ENCODE measurements at places on chromosomes 7 and 10. TPM values are rescaled to one million over a fixed set of nuclear protein-coding genes. Genes with fewer than 3 reads are reported as not detected.
A peak's percentile ranks its signal among the peaks of the same experiment; 100 is the strongest.

DNA sequence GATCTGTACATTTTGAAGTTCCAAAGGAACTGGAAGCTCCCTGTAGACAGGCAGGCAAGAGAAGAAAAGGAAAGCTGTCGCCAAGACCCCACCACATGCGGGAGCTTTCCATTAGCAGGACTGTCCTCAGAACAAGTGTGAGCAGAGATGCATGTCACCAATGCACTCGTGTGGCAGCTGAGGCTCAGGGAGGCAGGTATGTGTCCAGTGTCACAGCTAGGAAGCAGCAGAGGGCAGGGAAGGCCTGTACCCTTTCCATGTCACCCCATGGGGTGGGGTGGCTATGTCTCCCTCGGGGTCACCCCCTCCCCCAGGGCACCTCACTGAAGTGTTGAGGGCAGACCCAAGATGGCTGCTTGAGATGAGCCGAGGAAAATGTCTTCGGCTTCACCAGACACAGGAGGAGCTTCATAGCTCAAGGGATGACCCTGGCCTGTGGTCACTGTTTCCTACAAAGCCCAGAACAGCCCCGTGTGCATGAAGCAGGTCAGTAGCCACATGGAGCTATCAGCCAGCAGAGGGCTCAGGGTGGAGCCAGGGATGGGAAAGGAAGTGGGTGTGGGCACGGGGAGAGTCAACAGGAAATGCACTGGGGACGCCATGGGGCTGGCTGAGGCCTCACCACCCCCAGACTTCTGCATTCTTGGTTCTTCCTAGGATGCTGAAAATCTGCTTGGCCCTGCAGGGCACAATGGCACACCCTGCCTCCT, 96.6 kb downstream of the FAM53B start:
- DNase-seq, result peak; percentile 75

GRCh38 chr10:101783736-101784118, 481 bp upstream of the NPM3 start:
- DNase-seq, result no peak

DNA sequence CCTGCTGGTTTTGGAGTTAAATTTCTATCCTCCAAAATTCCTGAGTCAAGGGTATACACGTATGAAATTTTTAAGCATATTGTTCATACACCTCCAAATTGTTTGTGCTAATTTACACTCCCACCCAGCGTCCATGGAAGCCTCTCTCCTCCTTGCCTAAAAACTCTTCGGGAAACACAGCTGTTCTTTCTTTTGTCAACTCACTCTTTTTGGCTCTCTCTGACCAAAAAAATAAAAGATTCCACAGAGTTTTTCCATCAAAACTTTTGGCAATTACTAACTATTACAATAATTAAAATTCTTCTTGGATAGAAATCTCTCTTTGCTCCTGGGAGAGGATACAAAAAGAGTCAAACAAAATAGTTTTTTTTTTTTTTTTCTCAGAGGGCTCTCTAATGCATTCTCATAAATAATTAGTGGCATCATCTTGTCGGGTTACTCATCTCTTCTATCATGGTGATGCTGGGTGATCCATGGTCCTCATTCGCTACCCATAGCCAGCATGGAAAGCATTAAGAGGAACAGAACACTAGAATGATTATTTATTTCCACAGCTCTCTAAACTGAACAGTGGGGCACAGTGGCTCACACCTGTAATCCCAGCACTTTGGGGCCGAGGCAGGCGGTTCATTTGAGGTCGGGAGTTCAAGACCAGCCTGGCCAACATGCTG, 310.7 kb downstream of the SFMBT2 start:
- no peak for DNase-seq

GRCh38 chr7:23462846-23463245, 7.4 kb downstream of the IGF2BP3 start:
- DNase-seq, result no peak

DNA sequence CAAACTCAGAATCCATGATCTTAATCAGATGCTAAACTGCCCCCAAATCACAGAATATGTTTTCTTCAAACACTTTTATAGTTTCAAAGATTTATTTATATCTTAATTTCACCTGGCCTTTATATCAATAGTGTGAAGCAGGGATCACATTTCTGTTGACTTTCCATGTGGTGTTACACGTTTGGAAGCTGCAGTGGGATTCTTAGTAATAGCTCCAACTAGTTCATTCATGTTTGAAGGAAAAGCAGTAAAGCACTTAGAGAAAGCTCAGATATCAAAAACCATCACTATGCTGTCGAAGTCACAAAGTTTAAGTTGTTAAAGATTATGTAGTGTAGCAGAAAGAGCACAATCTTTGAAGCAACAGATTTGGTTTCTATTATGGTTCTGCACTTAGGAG, 16.8 kb downstream of the ENO4 start:
- DNase-seq, result no peak

DNA sequence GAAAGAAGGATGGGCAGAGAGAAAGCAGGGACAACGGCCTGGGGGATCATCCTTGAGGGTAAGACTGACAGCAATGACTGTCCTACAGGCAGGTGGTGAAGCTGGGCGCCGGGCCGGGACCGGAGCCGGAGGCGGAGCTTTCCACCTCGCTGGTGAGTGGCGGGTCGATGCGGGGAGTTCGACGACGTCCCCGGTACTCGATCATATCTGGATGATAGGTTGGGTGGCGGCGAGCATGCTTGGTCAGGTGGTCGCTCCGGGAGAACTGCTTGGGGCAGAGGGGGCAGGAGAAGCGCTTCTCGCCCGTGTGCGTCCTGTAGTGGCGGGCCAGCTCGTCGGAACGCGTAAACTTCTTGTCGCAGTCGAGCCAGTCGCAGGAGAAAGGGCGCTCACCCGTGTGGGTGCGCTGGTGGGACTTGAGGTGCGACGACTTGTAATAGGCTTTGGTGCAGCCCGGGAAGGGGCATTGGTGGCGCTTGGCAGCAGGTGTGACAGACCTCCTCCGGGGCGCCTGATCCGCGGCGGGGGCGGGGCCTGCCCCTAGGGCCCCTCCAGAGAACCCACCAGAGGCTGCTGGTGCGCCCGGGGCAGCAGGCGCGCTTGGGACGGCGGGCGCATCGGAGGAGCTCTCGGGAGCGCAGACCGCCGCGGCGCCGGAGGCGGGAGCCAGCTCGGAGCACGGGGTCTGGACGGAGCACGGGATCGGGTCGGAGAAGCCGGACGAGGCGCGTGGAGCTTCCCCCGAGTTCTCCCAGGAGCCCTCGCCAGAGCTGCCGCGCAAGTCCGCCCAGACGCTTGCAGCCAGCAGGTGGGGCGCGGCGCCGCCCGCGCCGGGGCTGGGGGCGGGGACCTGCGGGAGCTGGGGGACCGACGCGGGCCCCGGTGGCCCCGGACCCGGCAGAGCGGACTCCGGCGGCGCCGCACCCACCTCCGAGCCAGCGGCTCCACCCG, 752 bp downstream of the KLF14 start:
- peak; percentile 51 for DNase-seq

- no peak for DNase-seq
Observed at GRCh38 chr10:123156078-123156477, 1.9 kb downstream of the BUB3 start.

DNA sequence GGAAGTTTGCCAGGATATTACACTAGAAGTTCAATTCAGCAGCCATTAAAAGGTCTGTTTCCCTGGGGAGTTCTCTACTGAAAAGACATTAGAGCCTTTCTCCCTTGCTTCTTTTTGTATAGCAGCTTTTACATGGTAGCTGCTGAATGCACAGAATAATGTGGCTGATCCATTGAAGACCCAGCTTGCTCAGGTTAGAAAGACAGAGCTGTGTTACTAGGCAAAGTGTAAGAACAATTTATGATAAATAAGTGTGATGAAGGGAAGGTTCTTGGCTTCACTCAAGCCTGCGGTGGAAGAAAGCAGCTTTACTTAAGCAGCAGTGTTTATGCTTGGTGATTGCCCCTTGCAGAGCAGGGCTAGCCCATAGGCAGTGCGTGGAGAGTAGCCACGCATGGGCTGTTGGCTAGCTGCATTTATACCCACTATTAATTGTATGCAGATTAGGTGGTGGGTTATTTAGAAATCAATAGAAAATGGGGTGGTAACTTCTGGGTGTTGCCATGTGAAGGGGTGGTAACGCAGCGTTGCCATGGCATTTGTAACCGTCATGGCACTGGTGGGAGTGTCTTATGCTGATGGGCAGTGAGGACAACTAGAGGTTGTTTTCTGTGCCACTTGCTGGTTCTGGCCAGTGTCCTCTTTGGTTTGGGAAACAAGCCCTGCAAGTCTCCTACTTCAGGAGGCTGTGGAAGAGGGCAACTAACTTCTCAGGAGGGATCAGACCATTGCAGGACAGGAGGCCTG, 942.9 kb downstream of the NRG3 start:
- DNase-seq, result no peak

GRCh38 chr7:14432924-14433323, 443.5 kb upstream of the ETV1 start:
- DNase-seq, result no peak

GRCh38 chr10:123512901-123513775, 153.0 kb upstream of the GPR26 start:
- DNase-seq, result no peak

GRCh38 chr7:137747359-137748031, 99.3 kb downstream of the DGKI start:
- no peak for DNase-seq

DNA sequence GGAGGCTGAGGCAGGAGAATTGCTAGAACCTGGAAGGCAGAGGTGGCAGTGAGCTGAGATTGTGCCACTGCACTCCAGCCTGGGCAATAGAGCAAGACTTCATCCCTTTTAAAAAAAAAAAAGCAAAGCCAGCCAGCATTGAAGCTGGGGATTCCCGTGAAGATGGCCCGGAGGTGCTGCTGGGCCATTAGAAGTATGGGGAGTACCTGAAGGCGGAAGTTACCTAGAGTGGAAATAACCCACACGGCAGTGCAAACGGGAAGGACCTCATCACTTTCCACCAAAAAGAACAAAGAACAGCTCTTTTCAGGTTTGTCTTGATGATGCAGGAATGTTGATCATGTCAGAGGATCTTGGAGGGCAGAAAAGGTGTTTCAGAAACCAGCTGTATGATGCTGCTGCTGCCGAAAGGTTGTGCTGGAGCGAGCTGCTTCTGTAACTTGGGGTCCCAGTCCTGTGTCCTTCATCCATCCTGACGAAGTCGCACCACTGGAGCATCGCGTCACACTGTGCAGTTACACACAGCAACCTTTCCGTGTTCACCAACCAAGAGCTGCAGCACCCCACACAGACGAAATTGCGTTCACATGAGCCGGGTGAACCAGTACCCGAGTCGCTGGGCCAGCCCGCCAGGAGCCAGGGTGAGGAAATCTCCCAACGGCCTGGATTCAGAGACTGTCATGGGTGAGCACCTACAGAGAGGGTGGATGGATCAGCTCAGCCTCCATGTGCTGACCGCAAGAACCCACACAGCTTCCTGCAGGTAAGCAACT, 8.2 kb downstream of the ZFAND2A start:
- no peak for DNase-seq

DNA sequence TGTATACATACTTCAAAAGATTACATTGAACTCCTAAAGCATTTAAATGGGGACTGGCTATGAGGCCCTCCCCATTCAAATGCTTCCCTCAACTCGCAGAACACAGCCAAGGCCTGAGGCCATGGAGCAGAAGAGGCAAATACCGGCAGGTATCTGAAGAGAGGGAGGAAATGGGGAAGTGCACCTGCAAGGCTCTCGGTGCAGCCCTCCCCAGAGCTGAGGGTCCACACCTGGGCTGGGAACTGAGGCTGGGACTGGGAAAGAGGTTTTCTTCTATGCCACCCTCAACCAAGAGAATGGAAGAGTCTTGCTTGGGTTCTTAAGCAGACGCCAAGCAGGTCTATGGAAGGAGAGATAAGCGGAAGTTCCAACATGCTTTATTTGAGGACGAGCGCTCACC, 13.0 kb upstream of the CYREN start:
- no peak for DNase-seq

DNA sequence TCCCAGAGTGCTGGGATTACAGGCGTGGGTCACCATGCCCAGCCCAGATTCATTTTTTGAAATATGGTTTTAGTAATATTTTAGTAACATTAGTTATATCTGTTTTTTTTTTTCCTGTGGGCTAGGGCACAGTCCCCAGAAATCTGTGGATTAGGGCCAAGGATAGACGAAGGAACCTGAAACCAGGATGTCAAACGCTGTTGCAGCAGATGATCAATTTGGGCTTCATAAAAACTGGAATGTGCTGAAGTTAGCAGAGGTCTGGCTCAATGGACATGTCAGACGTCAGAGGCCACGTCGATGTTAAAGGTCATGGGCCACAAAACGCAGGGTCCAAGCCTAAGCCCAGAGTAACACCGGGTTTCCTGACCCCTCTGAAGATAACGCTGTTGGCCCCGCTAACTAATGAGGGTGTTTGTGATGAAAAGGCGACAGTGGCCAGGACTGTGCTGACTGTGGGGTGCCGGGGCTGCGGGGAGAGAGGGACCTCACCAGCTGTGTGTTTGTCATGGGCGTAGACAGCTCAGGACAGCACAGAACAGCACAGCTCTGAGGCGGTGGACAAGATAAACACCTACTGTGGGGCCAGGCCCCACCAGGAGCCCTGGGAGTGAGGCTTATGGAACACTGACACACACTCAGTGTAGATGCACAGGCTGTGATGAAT, 23.8 kb upstream of the GTPBP4 start:
- DNase-seq, result no peak

GRCh38 chr7:56091591-56091990, 1.2 kb downstream of the PHKG1 start:
- DNase-seq, result peak; percentile 74

DNA sequence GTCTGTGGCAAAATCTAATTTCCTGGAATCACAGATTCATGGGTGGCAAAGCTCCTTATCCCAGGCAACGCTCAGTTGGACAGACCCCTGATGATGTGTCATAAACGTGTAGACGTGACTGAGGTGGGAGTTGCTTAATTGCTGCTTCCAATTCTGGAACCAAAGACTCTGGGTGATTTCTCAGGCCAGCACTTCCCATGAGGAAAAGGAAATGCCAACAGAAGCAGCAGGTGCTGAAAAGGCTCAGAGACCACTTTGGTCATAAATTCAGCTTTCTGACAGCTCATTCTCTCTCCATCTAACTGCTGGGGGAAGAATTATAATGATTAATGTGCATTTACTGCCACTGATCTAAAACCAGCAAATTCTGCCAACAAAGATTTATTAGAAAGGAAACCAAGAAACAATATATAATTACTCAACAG, 88.7 kb downstream of the OSBPL3 start:
- DNase-seq, result no peak

DNA sequence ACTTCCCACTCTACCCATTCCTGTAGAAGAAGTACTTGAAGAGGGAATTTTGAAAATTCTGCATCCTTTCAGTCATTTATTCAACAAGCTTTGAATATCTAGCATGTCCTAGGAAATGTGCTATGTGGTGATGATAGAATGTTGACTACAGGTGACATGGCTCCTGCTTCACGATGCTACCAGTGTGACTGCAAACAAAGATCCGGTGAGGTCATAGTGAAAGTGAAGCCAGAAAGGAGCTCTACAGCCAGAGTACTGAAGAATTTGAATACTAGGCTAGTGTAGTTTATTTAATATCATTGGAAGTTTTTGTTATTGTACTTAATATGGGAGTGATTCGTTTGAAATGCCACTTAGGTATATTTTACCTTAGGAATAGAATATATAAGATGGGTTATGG, 348.1 kb downstream of the TFEC start:
- DNase-seq, result no peak

Gene FRAT2
- 5.3 TPM for total RNA-seq

Gene C10orf105
- total RNA-seq, result not detected

Gene NUDT1
- total RNA-seq, result 12.4 TPM

Gene ANKRD26
- total RNA-seq, result 9.4 TPM

Gene CACNA2D1
- total RNA-seq, result 97.5 TPM

Gene MUC12
- 0.13 TPM for total RNA-seq

Gene TMEM120A
- total RNA-seq, result 82.0 TPM

Gene LRRC17
- total RNA-seq, result 3.6 TPM

Gene GPR26
- total RNA-seq, result not detected

Gene CALML5
- not detected for total RNA-seq
